ENCODE measurements at places on chromosomes 4 and X.

GRCh38 chrX:34300871-34301270 is 168.8 kb upstream of the FAM47A start:
- DNase-seq, result no peak

- DNase-seq, result no peak
Observed at GRCh38 chr4:36651253-36651652, 369.8 kb downstream of the DTHD1 start.

DNA sequence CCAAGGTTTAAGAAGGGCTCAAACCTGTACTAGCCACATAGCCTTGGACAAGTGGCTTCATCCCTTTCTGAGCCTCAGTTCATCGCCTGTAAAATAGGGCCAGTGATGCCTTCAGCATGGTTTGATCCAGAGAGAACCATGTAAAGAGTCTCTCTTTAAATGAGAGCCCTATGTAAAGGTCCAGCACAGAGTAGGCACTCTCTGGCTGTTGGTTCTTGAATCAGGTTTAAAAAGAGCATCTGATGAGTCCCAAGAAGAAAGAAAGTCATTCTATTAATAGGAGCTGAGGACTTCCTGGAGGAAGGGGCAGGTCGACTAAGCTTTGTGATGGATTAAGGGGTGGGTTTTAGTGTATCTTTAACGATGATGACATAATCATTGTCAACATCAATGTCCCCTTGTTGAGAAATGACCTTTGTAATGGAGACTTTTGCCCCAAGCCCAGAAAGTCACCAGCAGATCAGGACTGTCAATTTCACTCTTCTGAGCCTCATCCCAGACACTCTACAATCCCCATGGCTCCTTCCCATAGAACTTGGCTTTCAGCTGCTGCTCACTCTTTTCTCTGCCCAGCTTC is 4.0 kb upstream of the SLC2A9 start:
- no peak for DNase-seq

DNA sequence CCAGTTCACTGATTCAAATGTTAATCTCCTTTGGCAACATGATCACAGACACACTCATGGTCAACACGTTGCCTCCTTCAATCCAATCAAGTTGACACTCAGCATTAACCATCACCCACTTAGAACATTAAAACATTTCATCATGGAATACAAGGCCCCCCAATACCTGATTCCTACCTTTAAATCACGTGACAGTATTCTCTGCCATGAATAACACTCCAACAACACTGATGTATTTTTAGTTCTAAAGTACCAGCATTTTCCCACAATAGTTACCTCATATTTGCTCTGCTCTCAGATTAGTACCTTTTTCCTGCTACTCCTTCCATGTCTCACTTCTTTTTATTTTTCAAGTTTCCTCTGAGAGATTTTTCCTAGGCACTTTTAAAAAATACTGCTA is 19.6 kb downstream of the IL13RA2 start:
- DNase-seq, result no peak

GRCh38 chr4:38663090-38663800 is 754 bp upstream of the KLF3 start:
- DNase-seq, result no peak

- no peak for DNase-seq
Observed at GRCh38 chr4:38013461-38014366, 53.5 kb downstream of the PTTG2 start.

DNA sequence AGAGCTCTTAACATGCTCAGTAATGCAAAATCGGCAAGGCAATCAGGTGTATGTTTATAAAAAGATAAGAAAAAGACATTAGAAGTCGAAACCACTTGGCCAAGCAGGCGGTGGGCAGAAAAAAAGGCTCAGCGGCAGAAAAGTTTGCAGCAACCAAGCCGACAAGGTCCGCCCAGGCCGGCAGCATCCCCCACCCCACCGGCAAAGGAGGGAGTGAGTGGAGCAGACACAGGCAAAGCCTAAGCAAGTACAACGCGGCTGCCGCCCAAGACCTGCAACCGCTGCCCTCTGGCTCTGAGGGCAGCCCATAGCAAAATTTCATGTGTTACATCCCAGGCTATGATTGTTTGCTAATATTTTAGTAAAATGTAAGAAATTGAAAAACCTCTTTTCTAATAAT is 125.4 kb upstream of the ZCCHC13 start:
- DNase-seq, result no peak

GRCh38 chr4:90951037-90951436 is 823.8 kb downstream of the CCSER1 start:
- DNase-seq, result no peak

DNA sequence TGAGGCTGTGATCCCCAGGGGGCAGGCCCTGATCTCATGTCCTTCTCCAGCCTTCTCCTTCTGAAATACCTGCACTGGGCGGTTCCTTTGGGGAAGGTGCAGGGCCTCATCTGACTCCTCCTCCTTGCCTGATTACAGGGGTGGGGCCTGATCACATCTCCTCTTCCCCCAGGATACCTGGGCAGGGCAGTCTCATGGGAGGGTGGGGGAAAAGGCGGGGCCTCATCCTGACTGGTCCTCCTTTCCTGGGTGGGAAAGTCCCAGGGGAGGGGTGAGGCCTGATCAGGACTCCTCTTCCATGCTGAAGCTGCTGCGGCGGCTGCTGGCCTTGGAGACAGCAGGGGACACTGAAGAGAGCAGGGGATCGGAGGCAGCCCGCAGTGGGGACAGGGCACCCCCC is 13.3 kb downstream of the TFE3 start:
- no peak for DNase-seq

DNA sequence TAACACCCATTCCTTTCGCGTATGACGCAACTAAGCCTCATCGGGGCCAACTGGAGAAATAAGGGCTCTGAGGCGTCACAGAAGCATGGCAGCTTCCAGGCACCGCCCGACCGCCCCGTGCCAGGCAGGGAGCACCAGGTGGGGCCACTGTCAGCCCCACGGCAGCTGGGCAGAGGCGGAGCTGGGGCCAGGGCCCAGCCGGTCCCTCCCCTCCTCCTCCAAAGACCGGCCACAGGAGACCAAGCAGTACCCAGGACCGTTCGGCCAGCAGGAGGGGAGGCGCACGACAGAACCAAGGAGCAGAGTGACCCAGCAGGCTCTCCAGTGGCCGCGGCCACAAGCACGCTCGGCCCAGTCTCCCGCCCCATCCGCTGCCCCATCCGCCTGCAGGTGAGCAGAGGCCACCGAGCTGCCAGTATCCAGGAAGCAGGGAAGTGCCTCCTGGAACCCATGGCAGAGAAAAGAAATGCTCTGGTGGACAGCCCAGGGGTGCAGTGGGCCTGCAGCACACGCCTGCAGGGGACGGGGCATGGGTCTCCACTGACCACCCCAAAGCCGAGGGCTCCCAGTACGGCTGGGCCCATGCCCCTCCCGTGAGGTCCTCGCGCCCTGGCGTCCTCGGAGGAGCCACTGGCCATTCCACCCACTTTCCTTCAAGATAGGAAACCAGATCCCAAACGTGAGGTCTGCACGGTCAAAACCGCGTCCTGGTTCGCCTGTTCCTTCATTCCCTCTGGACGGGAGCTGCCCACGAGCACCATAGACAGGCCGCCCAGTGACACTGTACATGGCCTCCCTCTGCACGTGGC is 9.6 kb downstream of the CTBP1 start:
- DNase-seq, result no peak

- no peak for DNase-seq
Observed at GRCh38 chr4:3413675-3414420, 27.9 kb upstream of the HGFAC start.

GRCh38 chr4:159195361-159195769 is 92.5 kb downstream of the RAPGEF2 start:
- DNase-seq, result no peak

DNA sequence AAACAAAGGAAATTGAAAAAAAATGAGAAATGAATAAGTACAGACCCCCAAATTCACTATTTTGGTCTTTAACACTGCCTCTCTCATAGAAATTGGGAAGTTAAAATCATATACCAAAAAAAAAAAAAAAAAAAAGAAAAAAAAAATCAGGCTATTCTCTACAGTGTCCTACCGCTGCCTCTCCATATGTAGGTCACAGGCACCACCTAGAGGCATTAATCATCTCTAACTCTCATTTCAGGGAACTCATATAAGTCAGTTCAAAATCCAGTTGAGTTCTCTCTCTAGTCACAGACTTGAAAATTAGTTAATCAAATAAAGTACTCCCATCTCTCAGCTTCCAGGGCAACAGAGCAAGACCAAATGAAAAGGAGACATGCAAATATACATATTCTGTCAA is 47.9 kb downstream of the COX18 start:
- DNase-seq, result no peak

DNA sequence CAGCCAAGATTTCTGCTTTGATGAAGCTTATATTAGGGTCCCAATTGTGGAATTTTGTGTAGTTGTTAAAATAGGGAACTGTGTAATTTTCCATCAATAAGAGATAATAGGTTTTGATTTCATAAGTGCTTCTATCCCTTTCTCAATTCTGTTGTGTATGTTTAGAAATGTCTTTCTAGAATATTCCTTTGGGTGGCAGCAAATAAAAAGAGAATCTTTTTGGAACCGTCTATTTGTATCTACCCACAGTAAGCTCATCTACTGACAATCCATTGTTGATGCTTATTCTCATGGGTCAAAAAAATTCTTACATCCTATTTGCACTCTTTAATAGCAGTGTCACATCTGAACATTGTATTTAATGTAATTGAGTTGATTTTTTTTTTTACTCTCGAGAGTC is 61.7 kb downstream of the TMA16 start:
- DNase-seq, result no peak

GRCh38 chr4:151530783-151531182 is 121.8 kb downstream of the FHIP1A start:
- DNase-seq, result no peak

GRCh38 chr4:120801137-120801758 is 121.3 kb downstream of the PRDM5 start:
- no peak for DNase-seq

GRCh38 chr4:111031596-111031995 is 408.7 kb upstream of the PITX2 start:
- no peak for DNase-seq

DNA sequence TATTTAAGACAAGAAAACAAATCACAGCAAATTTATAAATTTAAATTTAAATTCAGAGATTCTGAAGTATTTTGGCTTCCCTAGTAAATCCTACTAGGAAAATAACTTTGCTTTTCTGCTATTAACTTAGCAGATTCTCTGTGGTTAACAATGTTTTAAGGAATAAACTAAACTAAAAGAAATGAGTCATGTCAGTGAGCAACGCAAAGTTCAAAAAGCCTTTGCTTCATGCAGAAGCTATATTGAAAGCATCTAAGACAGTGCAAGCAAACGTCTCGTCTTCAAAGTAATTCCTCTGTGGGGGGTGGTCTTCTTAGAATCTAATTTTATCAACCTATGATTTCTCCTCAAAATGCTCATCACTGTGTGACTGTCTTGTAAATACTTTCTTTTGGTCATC is 30.1 kb downstream of the GABRB1 start:
- DNase-seq, result no peak

DNA sequence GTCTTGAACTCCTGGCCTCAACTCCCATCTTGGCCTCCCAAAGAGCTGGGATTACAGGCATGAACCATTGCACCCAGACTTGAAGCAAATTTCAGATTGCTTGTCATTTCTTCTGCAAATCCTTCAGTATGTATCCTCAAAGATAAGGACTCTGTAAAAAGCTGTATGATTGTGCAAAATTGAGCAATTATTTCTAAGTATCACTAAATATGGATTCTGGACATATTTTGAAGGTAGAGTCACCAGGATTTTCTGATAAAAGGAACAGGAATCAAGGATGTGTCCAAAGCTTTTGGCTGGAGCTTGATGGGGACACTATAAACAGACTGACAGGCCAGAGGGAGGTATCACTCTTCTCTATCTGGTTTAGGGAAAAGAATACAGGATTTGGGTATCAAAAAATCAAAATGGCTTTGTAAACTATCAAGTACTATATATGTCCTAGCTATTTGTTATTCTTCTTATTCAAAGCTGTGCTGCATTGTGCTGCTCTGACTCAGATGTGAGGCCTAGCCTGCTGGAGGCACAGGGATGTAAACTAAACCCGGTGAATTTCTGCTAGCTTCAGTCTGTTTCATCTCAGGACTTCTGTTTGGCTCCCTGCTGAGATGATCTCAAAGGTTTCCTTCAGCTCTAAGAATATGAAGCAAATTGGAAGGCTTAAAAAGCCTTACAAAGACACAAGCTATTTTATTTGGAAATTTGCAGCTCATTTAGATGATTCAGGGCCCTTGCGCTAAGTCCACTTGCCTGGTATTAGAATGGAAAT is 8.3 kb downstream of the RPS4X start:
- no peak for DNase-seq

DNA sequence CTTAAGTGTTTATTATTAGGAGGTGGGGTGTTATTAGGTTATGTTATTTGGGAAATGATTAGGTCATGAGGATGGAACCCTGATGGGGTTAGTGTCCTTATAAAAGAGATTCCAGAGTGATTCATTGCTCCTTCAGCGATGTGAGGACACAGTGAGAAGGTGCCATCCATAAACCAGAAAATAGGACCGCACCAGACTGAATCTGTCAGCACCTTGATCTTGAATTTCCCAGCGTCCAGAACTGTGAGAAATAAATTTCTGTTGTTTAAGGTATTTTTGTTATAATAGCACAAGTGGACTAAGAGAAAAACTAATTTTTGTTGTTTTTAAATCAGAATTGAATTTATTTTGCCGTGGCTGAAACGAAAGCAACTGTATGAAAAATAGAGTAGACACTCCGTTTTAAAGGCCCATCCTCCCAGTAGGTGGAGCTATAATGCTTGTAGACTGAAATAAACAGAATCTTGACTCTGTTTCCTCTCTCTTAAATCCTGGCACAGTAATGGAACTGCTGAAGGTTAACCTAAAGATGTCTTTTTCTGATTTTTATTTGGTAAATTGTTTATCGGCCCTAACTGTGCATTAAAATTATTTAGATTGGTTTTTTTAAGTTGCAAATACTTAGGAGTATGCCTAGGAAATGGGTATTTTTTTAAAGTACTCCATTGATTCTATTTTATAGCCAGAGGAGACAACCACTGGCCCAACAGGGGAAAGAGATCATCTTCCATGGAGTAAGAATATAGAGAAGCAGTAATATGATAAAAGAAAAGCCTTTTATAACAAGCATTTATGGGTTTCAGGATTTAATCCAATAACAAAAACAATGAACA is 133.2 kb upstream of the ADAMTS3 start:
- DNase-seq, result no peak

DNA sequence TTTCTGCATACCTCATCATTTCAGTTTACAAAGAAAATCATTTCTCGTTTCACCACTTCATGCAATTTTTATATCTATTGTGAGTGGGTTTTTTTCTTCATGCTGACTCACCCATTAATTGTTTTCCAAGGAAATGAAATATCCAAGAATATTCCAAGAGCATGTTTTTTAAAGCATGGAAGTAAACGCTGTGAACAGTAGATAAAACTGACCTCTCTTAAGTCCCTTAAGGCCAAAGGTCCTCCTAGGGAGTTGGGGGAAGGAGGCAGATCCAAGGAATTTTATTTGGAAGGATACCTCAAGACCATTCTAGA is 2.6 kb upstream of the APBB2 start:
- no peak for DNase-seq

- DNase-seq, result no peak
Observed at GRCh38 chr4:60589425-60589824, 610.7 kb upstream of the ADGRL3 start.

DNA sequence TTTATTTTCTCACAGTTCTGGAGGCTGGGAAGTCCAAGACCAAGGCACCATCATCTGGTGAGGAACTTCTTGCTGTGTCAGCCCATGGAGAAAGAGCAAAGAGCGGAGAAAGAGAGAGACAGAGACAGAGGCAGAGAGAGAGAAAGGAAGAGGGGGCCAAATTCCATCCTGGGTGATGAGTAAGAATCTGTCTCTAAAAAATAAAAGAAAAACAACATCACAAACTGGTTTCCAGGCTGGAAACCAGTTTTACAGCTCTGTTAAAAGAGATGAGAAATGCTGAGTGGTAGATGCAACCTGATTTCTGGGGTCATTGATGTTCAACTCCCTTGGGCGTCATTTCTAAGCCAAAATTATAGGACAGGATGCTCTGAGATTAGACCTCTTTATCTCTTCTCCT is 72.9 kb downstream of the SHOX start:
- DNase-seq, result no peak
